Stimulated activated CD4-positive, alpha-beta T cell treated with anti-CD3 and anti-CD28 coated beads, Interleukin-1b, Interleukin-23, amount 100 ng/mL, for 48 hours (primary cell): ENCODE measurements at places on chromosomes 3 and 15.

- no peak for DNase-seq
These were observed 1165.6 kb downstream of the NSUN3 start for GRCh38 chr3:95228416-95228815.

GRCh38 chr15:78415284-78415683, 22.7 kb upstream of the IREB2 start:
- DNase-seq = no peak

GRCh38 chr15:48569591-48570302, 75.8 kb downstream of the FBN1 start:
- DNase-seq = no peak

DNA sequence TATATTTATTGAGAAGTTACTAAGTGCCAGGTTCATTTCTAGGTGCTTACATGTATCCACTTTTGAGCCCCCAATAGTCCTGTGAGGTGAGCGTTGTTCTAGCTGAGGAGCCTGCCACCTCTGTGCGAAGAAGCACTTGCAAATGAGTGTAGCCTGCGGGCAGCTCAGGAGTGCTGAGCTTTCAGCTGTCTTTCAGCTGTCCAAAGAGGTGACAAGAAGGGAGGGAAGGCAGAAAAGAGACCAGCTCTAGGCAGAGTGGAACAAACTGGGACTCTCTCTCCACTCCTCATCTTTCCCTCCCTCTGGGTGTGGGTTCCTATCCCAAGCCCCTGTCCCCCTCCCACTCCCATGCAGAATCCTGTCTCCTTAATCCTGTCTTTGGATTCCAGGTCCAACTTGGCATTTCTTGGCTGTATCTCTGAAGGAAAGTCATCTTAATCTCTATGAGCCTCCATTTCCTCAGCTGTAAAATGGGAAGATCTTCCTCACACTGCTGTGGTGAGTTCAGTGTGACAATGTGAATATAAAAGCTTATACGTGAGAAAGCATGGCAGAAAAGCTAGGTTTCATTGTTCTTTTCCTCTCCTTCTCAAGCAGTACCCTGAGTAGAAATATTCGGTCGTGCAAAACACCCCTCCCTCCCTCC, 6.7 kb upstream of the SRP14 start:
- DNase-seq = no peak

DNA sequence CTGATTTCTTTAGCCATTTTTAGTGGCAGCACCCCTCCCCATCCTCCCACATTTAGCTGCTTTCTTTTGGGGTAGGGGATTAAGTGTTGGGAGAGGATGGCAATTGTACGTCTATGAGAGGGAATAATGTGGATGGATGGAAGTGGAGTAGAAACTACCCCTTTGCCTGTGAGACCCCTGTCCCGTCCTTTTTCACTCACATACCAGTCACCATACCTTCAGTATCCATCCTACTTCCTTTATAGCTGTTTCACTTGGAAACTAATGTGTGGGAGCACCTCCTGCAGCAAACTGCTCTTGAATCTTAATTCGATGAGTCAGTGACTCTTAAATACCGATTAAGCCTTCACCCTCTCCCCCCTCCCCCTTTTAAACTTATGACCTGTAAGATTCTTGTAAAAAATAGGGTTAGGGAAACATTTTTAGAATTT, 730 bp downstream of the SPRED1 start:
- DNase-seq = peak; percentile 4

- DNase-seq = no peak
These were observed 570.2 kb upstream of the ALCAM start for GRCh38 chr3:104796556-104796955.

GRCh38 chr3:146390957-146391356, 78.4 kb downstream of the PLSCR2 start:
- DNase-seq = no peak

GRCh38 chr3:193396451-193397244, 18.1 kb upstream of the ATP13A5 start:
- no peak for DNase-seq

- no peak for DNase-seq
These were observed 14.3 kb upstream of the PDE8A start for GRCh38 chr15:84967380-84967779.

DNA sequence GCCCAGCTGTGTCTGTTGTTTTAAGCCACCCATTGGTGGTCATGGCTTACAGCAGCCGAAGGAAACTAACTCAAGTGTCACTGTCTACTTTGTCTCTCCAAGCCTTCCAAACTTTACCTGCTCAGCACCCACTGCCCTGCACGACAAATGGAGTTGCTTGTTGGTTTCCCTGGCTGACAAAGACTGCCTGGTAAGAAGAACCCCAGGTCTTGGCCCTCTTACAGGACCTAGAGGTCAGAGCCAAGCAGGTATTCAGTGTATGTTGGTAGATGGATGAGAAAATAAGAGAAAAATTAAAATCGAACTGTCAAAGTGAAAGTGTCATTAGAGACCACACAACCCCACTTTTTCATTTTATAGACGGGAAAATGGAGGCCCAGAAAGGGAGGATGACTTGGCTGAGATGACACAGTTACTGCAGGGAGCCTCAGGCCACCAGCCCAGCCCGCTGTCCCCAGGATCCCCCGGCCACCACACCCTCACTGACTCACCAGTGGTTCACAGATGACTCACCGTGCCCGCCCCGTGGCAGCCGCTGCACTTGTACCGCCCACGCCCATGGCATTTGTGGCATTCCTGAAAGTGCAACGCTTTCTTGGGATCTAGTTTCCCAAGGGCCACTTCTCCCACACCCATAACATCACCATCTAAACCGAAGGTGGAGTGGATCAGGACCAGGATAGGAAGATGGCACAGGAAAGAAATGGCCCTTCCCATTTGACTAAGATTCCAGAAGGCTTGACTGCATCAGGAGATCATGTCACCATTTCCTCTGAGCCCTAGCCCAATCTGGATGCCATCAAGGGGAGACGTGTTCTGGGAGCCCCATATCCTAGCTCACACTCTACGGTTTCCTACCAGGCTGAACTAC, 15.2 kb downstream of the SSUH2 start:
- DNase-seq = peak; percentile 69

GRCh38 chr3:185470323-185470722, 28.5 kb downstream of the TMEM41A start:
- DNase-seq = no peak

DNA sequence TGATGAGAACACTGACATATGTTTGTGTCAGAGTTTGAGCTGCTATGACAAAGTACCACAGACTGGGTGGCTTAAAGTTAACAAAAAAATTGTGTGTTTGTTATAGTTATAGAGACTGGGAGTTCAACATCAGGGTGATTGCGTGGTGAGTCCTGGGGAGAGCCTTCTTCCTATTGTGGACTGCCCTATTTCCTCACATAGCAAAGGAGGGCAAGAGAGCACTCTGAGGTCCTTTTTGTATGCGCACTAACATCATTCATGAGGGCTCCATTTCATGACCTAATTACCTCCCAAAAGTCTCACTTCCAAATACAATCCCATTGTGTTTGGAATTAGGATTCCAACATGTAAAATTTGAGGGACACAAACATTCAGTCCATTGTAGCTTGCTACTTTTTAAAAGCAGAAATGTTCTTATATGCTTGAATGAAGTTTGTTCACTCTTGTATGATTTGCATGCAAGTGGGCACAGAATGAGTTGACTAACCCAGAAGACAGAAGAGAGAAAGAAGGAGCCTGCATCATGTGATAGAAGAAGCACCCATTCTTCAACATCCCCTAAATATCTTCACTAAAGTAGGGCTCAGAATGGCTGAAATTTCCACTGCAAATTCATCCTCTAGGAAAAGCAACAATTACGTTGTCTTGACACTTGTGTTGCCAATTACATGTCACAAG, 18.9 kb upstream of the ALCAM start:
- no peak for DNase-seq

DNA sequence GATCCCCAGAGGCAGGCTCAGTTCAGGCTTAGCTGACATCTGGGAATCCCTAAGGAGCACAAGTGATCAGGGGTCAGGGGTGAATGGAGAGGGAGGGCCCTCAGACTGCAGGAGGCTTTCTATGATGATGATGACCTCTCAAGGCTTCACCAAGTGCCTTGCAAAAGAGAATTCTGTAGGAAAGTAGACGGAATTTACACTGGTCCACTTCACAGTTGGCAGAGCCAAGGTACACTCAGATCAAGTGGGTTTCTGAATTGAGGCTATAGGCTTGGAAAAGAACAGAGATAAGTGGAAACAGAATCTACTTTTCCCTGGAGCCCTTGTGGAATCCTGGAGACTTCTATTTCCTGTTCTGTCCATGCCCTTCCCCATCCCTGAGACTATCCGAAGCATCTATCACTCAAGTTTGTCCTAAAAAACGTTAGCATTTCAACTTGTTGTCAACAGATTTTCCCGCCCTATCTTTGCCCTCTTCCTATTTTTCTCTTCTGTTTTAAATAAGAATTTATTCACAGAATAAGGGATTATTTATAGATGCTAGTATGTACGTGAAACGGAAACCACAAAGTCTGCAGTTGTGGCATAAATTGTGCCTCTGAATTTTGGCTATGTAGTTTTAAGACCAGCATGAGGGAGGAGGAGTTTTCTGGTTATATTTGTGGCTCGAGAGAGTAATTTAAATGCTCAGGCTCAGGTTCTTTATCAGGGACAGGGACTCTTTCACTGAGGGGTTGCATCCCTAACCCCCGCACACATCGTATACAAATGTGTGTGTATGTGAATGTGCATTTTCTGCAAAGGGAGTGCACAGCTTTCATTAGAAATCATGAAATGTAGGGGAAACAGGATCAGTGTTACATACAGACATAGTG, 12.8 kb downstream of the GCSAM start:
- DNase-seq = no peak

DNA sequence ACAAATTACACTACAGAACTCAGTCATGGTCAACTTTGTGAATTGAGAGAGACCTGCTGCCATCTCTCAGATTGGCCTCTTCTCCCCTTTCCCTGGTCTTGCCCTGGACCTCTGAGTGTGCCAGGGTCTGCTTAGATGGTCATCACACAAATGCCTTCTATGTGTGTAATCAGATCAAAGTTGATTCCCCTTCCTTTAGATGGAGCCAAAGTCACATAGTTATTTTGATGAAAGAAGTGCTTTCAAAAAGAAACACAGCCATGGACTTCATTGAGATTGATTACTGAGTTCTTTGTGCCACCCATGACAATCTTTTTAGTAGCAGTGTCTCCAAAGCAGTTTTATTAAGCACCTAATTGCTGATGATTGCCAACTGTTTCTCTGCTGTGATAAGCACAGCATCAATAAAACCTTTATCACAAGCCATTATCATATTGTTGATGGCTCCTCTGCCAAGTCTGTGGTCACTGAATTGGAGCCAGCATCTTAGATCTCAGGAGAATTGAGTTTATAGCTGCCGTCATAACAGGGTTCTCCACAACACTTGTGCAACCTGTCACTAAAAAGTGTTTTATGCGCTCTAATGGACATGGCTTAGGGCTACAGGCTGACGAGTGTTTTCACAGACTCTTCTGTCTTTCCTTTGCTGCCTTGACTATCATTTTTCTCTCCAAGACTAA, 149.7 kb upstream of the NUDT16 start:
- no peak for DNase-seq

GRCh38 chr3:24854748-24855147, 360.1 kb upstream of the THRB start:
- no peak for DNase-seq

DNA sequence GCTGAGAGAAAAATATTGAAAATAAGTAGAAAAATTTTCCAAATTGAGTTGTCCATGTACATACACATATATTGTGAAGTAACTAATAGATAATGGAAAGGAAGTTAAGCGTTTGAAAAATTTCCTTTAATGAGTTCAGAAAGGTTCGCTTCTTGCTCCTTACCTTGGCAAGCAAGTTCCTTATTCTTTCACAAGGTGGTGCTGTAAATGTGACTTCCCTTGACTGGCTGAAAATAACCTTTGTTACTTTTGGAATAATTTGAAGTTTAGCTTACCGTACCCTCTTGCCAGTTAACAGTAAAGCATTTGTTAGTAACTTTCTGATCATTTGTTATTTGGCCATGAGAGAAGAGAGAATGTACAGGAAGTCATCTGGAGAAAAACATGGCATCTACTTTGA, 41.6 kb downstream of the PYDC2 start:
- no peak for DNase-seq

GRCh38 chr15:53757906-53758305, 1.6 kb downstream of the WDR72 start:
- DNase-seq = no peak

- no peak for DNase-seq
These were observed 268.2 kb downstream of the CACNA2D3 start for GRCh38 chr3:54390582-54390981.

DNA sequence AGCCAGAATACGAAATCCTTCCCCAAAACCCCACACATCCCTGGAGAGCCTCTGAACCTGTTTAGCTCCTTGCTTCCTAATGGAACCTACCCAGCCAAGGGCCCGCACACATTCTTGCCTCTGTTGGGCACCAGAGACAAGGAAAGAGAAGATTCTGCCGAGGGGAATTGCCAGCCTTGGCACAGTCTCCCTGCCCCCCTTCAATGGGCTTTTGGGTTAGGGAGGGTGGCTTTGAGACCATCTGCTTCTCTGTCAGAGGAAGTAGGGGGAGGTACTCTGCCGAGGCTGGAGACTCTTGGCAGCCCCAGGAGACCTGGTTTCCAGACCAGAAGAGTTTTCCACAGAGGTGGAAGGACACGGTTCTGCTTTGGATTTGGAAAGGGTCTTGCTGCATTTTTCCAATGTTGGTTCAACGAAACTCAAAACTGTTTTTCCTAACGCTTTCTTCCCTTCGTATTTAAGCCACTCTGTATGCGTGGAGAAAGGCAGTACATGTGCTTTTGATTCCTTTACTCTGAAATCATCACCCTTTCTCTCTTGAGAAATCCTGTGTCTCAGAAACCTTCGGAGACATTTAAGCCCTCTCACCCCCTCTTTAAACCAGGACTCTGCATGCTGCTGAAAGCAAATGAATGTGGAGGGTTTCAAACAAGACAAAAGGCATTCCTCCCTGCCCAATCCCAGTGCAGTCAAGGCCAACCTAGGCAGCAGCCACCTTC, 78.8 kb upstream of the PRR23C start:
- DNase-seq = no peak

- no peak for DNase-seq
These were observed 480.7 kb upstream of the THBS1 start for GRCh38 chr15:39100106-39100660.

- no peak for DNase-seq
These were observed 253.5 kb upstream of the CTDSPL start for GRCh38 chr3:37608061-37608702.
